Endothelial cell of umbilical vein (primary cell): ENCODE measurements at places on chromosomes 2 and 18. TPM values are rescaled to one million over a fixed set of nuclear protein-coding genes. Genes with fewer than 3 reads are reported as not detected.

DNA sequence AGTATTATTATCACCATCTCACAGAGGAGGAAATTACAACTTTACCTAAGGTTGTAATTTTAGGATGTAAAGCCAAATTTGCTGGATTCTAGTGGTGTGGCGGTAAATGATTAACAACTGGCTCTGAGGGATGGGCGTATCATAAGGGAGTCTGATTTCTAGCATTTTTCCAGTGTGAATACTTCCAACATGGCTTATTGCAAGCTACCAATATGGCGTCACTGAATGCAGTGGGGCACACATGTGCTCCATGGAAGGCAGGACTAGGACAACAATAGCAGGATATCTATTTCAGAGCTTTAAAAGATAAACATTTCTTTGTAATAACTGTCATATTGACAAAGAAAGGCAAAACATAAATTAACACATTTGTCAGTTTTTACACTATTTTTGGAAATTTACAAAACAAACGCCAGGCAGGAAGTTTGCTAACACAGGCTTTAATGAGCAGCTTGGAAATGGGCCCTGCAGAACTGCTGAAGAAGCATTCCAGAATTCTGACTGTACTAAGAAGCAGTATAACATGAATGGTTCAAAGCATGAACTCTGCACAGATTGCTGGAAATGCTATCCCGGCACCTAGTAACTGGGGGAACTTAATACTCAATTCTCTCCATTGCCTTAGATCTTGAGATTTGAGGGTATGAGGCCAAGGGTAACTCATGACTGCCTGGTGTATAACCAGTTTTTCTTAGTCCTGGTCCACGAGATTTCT, 439.3 kb upstream of the MAP2 start:
- no peak for DNase-seq

Gene TSGA10
- total RNA-seq = 0.51 and 2.7 TPM in 2 replicates

Gene GAL3ST2
- 0.23 TPM in 1 of 2 replicates, not detected in the other for total RNA-seq

Gene GPN1
- total RNA-seq = 41.5 and 45.5 TPM in 2 replicates

DNA sequence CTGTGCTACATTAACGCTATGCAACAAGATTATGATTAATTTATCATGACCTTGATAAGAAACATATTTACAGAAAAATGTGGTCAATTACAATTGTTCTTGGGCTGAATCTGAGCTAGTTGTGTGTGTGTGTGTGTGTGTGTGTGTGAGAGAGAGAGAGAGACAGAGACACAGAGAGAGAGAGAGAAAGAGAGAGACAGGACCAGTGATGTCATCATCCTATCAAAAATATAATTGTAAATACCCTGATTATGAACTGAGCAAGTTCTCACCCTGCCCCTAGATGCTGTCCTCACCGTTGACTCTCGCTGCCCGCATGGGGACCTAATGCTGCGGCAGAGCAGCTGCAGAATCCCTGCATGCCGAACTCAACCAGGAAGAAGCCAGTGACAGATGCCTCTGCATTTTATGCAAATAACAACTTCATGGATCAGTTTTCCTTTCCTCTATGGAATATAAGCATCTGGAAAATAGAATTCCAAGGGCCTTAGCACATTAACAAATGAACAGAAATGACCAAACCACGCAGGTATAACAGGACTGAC, 512.5 kb downstream of the PLCL1 start:
- DNase-seq = no peak

GRCh38 chr2:3596901-3597417, 2.0 kb downstream of the COLEC11 start:
- no peak for DNase-seq

Gene GCG
- not detected in 2 replicates for total RNA-seq

DNA sequence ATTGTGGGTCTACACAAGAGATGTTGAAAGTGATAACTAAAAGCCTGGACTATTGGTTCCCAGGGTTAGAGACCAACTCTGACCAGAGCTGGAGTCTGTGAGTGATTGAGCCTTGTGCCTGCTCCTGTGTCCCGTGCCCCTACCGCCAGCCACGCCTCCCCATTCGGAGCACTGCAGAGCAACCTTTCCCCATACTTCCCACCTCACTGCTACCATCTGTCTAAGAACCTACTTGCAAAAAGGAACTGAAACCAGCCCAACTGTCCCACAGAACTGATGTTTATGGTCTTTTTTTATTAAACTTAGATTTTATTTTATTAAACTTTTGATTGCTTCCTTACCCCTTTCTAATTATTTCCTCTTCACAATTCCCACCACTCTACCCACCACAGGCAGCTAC, 300.3 kb upstream of the MGAT5 start:
- DNase-seq = no peak

Gene FLACC1
- 1.4 TPM in 2 replicates for total RNA-seq

Gene TMEFF2
- 0.12 and 0.20 TPM in 2 replicates for total RNA-seq

Gene FRZB
- total RNA-seq = 0.09 TPM in 1 of 2 replicates, not detected in the other

- no peak for DNase-seq
Measured at GRCh38 chr2:39300044-39300978, 56.5 kb upstream of the CDKL4 start.

DNA sequence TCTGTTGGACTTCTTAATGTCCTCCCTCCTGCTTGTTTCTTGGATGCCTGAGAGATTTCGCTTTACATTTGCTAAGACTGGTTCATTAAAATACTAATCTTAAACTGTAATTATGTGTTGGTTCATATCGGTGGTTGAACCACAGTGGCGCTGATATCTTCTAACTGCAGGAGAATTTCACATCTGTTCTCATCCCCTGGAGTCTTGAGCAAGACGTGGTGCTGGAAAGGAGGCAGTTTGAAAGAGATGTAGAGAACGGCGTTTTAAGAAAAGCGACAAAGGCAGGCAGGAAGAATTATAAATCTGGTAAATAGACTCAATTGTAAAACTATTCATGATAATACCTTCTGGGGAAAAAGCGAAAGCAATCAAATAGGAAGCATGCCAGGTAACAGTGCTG, 79.5 kb downstream of the NXPH2 start:
- no peak for DNase-seq

Gene HES6
- 5.1 and 5.4 TPM in 2 replicates for total RNA-seq

DNA sequence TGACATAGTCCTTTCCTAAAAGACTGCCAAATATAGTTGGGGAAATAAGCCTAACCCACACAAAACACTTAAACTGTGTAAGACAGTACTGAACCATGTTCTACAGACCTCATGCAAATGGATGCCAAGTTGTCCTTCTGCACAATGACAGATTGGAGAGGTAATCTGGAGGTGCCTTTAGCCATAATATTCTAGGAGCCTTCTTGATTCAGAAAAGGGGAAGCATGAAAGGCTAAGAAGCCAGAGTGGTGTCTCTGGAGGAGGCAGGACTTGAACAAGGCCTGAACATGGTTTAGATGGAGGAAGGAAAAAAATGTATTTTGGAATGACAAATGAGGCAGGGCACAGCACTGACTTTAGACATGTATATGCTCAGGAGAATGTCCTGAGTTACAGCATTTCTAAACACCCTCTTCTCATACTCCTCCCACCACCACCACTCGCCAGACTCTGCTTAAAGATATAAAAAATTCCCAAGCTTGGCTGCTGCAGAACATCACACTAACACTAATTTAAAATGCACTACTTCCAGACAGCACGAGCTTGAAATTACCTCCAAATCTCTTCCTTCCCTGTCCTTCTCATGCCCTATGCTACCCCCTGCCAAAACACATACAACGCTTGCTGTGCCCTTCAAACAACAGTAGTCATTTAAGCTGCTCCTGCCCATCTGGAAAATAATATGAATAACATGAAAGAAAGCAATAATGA, 110.4 kb downstream of the ANKRD44 start:
- no peak for DNase-seq

- no peak for DNase-seq
Measured at GRCh38 chr2:226835420-226835795, 446 bp upstream of the RHBDD1 start.

Gene ANKRD30B
- not detected in 2 replicates for total RNA-seq

Gene FBXO41
- 1.2 and 1.5 TPM in 2 replicates for total RNA-seq

DNA sequence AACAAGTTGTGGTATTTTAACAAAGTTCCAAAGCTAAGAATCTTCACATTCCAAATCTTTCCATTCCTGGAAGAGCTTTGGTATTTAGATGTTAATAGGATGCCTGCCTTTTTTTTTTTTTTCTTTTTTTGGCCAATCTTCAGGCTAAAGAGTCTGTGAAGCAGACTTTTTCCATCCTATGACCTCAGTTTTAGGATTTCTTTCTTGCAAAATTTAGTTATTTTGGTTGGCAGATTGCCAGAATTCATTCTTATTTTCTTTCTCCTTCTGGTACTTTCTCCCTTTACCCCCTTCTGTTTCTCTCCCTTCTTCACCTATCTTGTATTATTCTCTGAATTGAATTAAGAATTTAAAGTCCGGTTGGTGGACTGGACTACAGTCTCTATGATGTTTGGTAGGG, 217.8 kb upstream of the REV1 start:
- DNase-seq = no peak

DNA sequence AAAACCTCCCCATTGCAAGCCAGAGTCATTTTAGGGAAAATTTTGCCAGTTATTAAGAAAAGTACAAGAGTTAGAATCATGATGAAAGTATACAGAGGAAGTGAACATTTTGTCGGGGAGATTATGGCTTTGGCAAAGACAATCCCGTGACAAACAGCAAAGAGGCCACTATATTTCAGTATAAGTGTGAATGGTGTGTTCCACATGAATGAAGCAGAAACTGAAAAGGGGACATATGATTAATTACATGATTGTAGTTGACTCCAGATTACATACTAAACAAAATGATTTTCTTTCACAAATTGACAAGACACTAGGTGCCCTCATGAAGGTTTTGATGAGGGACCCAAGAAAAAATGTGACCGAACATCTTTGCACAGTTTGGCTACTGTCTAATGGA, 42.0 kb downstream of the SP140 start:
- DNase-seq = no peak

DNA sequence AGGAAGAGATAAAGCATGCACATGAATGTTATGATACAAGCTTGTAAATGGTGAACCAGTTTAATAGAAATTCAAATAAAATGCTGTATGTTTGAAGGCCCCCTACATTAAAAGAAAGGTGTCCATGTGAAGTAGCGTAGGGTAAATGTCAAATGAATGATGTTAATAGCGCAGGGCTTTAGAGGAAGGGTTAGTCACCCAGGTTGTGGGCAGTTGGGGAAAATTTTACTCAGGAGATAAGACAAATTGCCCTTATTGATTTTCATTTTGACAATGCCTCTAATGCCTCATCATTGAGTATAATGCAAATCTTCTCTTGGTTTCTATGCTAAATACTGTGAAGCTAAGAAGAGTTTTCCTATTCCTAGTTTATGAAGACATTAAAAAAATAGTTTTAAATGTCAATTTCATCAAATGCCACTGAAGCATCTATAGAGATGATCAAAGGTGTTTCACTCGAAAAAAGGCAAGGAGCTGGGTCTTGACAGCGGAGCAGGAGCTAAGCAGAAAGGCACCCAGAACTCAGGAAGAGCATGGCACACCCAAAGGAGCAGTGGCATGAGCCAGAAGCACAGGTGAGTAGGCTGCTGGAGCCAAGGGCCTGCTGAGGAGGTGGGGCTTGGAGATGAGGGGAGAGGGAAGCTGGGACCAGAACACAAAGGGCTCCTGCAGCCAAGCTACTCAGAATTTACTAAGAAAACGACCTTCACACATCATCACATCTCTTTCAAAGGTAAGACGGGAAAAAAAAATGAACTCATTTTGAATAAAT, 129.3 kb upstream of the ACKR3 start:
- no peak for DNase-seq
